ENCODE measurements at places on chromosomes 1 and 21.

- DNase-seq = no peak
These were observed 61.3 kb downstream of the TESK2 start for GRCh38 chr1:45429561-45430159.

DNA sequence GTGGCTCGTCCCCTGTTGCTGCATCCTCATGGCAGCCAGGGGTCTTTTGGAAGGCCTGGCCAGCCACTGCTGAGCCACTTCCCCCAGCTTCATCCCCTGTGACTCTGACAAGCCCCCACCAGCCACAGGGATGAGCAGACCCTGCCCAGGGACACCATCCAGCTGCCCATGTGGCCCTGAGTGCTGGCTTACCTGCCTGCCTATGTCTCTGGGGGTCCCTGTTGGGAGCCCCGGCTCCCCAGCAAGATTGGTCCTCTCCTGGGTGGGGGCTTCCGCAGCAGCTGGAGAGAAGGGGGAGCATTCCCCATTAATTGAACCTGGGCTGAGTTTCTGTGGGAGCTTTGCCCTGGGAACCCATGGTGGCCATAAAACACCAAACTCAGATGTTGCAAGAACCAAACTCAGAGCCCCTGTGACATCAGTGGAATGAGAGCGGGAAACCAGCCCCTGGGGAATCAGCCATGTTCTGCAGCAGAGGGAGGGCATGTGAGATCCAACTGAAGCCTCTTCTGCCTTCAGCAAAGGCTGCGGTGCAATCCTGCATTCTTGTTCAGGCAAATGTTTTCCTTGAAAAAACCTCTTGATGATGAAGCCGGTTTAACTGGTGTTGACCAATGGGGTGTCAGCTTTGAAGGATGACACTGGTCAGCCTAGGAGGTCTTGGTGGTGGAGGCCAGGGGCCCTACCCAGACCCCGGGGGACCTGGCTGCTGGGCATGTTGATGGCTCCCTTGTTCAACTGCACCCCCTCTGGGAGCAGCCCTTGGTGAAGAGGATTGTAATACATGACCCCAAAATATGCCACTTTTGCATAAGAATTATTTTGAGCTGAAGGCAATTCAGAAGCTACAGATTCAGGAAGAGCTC is 28.3 kb upstream of the COL18A1 start:
- DNase-seq = peak; percentile 31

GRCh38 chr1:160993544-160994193 is 27.3 kb downstream of the F11R start:
- no peak for DNase-seq

GRCh38 chr1:4594286-4594991 is 60.0 kb upstream of the AJAP1 start:
- DNase-seq = no peak

- no peak for DNase-seq
These were observed 24.7 kb downstream of the CLIC4 start for GRCh38 chr1:24769656-24770651.

- DNase-seq = no peak
These were observed 127.9 kb downstream of the CLIC6 start for GRCh38 chr21:34796518-34797200.

- no peak for DNase-seq
These were observed 148.9 kb downstream of the PBX1 start for GRCh38 chr1:164707868-164708331.

DNA sequence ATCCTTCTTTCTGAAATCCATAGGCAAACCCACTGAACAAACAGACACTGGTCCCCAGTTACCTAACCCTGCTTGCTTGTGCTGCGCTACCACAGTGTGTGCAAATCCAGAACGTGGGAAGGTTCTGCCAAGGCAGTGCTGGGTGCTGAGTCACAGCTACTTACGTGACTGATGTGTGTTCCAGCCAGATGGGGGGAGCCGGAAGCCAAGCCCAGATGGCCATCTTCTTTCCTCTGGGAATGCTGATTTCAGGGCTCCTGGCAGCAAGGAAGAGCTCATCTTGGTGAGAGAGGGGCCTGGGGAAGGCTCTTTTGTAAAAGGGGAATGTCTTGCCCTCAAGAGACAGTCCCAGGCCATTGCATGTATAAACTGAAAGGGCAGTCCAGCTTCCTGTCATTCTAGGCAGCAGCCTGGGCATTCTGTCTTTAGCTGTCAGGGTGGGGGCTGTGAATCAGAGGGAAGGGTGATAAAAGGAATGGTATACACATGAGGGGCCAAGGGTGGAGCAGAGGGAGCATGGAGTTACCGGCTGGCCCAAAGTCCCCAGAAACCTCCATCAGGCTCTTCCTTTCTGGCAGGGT is 54.1 kb downstream of the CD46 start:
- DNase-seq = peak; percentile 85

- no peak for DNase-seq
These were observed 387.8 kb downstream of the KCNH1 start for GRCh38 chr1:210746024-210746731.

- DNase-seq = no peak
These were observed 10.4 kb upstream of the CDC20 start for GRCh38 chr1:43348343-43348808.

GRCh38 chr1:203590603-203591002 is 36.0 kb upstream of the ATP2B4 start:
- DNase-seq = no peak

DNA sequence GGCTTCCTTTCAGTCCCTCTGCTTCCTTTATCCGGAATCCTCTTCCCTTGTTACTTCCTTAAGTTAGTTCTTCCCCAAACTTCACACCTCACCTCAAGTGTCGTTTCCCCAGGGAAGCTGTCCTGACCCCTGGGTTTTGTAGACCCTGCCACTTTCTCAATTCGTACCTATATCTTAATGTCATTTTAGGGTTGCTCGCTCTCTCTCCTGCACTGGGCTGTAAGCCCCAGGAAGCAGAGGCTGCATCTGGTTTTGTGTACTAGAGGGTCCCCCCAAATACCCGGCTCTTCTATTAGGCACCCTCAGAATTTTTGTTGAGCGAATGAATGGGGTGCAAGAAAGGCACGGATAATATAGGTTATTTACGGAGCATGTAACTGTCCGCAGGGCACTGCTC is 603 bp upstream of the OPRD1 start:
- DNase-seq = no peak

DNA sequence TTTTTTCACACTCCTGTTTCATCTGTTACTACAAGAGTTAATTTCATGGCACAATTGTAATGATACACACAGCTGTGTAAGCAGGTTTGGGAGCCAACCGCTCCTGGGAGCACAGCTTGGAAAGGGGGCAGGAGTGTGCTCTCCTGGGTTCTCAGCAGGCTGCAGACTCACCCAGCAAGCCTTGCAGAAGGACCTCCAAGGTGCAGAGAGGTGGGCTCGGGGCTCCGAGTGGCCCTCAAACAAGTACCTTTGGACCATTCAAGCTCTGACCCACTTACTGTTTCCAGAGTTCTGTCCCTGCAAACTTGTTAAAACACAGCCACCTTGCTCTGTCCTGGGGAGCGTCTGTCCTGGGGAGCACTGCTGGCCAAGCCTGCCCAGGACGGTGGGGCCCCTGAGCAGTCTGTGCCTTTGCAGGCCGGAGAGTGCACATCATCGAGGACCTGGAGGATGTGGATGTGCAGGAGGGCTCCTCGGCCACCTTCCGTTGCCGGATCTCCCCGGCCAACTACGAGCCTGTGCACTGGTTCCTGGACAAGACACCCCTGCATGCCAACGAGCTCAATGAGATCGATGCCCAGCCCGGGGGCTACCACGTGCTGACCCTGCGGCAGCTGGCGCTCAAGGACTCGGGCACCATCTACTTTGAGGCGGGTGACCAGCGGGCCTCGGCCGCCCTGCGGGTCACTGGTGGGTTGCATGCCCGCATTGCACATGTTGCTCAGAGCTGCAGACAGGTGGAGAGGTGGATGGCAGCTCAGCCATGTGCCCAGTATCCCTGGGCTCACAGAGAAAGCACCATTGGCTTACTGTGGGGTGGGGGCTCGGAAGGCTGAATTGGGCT is 78.0 kb downstream of the OBSCN start:
- peak; percentile 60 for DNase-seq

- no peak for DNase-seq
These were observed 28.2 kb downstream of the NFIA start for GRCh38 chr1:61110554-61110953.

- DNase-seq = no peak
These were observed 51.9 kb upstream of the SYNC start for GRCh38 chr1:32754317-32755097.

- DNase-seq = no peak
These were observed 11.0 kb downstream of the TP53BP2 start for GRCh38 chr1:223834660-223835263.

DNA sequence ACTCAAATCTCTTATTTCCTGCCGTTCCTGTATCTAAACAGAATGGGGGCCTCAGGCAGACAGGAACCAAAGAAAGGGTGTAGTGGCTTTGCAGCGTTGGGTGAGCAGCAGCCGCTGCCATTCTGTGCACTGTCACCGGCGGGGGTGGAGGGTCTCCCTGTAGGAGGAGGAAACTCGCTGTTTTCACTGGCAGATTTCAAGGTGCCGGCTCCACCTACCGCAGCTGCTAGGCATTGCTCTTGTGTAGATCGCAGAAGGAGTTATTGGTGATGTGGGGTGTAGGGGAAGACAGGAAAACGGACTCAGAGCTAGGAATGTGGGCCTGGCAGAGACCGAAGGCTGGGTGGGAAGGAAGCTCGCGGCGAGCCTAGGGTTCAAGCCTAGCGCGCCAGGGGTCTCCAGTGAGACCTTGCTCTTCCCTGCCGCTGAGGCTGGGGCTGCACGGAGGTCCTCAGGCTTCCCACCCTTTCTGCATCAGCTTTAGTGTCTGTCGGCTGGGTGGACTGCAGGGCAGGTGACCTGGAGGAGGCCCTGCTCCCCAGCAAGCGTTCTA is 20.8 kb downstream of the ATP5PO start:
- DNase-seq = peak; percentile 87

DNA sequence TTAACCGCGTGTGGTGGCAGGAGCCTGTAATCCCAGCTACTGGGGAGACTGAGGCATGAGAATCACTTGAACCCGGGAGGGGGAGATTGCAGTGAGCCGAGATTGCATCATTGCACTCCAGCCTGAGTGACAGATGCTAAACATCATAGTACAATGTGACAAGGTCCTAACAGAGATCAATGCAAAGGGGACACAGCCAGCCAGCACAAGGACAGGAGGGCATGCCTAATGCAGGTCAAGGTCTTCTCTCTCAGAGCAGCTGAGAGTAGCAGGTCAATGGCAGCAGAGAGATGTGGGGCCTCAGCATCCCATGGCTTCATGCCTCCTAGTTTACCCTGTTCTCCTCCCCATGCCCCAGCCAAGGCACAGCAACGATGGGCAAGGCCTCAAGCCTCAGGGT is 3.0 kb upstream of the SMIM11 start:
- DNase-seq = no peak

- no peak for DNase-seq
These were observed 187.7 kb upstream of the ADAMTS5 start for GRCh38 chr21:27154451-27155129.

DNA sequence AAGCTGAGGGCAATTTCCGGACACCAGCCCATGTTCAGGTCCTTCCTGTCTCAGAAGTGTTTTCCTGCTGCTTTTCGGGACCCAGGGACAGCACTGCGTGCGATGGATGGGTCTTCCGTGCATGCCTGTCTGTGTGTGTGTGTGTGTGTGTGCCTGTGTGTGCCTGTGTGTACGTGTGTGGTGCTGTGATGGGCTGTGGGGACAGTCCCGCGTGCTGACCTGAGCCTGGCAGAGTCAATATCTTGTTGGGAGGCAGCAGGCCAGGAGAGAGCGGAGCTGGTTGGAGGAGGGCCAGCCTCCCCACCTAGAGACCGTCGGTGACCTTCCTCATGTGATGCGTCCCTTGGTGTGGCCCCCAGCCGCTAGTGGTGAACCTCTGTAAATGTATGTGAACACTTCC is 13.7 kb downstream of the SKI start:
- no peak for DNase-seq

DNA sequence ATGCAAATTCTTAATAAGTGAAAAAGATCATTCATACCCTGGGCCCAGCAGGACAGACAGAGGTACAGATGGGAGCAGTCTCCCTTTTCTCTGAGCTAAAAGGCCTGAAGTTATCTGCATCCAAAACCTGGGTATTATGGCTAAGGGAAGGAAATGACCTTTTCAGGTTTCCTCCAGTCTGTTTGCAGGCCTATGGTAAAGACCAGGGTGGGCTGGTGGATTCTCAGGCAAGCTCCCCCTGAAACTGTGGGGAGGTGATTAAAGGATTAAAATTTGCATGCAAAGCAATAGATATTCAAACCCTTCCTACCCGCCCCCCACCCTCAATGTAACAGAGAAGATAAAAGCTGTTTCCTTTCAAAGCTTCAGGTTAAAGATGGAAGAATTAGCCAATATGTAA is 471.8 kb upstream of the RUNX1 start:
- no peak for DNase-seq

- DNase-seq = no peak
These were observed 6.5 kb downstream of the CACHD1 start for GRCh38 chr1:64476251-64476952.

GRCh38 chr1:26949926-26950319 is 10.3 kb downstream of the KDF1 start:
- DNase-seq = no peak

- no peak for DNase-seq
These were observed 883 bp downstream of the SLC66A1 start for GRCh38 chr1:19312782-19313635.

DNA sequence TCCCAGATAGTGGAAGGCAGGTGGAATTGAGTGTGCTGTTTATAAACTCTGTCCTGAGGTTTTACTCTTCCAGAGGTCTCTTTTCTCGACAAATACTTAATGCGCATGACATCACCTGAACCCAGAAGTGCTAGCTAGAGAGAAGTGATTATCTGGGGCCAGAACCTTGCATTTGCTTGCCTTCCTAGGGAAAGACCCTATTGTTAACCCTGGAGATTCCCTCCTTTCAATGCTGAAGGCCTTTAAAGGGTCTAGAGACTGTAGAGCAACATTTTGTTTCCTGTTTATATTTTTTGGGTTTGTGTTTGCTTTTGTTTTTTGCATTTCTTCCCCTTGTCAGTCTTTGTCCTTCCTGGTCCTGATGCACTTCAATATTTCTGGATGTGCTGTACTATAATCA is 36.2 kb downstream of the ATP2B4 start:
- no peak for DNase-seq

GRCh38 chr1:115258302-115258866 is 79.7 kb downstream of the NGF start:
- no peak for DNase-seq

GRCh38 chr1:13771745-13772144 is 71.8 kb downstream of the PRDM2 start:
- no peak for DNase-seq

Measured in Right ventricle myocardium inferior (tissue), 1 donor.